ENCODE measurements at places on chromosomes 1 and 21. TPM values are rescaled to one million over a fixed set of nuclear protein-coding genes. Genes with fewer than 3 reads are reported as not detected.

- H3K4me3 ChIP-seq = no peak overlapping the region
- peaks cover 17% of the 10 kb centered on the region for H3K27me3 ChIP-seq
- peak overlapping the region; percentile 81 for H3K27ac ChIP-seq
- no peaks in the 10 kb centered on the region for H3K36me3 ChIP-seq
- peaks cover 6% of the 10 kb centered on the region for H3K4me1 ChIP-seq
Observed at GRCh38 chr1:36122062-36123030, 2.7 kb downstream of the COL8A2 start.

GRCh38 chr21:15063814-15064575 lies 805 bp downstream of the NRIP1 start:
- no peaks in the 10 kb centered on the region for H3K27me3 ChIP-seq
- peak; percentile 65 for DNase-seq
- no peaks in the 10 kb centered on the region for H3K36me3 ChIP-seq

DNA sequence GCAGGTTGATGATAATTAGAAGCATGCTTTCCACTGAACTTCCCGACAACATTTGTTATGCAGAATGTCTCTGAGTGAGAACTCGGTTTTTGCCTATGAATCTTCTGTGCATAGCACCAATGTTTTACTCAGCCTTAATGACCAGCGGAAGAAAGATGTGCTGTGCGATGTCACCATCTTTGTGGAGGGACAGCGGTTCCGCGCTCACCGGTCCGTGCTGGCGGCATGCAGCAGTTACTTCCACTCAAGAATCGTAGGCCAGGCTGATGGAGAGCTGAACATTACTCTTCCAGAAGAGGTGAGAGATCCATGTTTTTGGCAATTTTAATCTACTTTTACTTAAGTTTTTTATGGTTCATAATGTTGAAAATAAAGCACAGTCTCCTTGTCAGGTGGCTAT lies 22.5 kb downstream of the BACH1 start:
- H3K27me3 ChIP-seq = no peaks in the 10 kb centered on the region
- H3K4me3 ChIP-seq = no peak overlapping the region
- H3K27ac ChIP-seq = no peak overlapping the region
- peaks cover 7% of the 10 kb centered on the region for H3K4me1 ChIP-seq
- H3K36me3 ChIP-seq = peaks cover 3% of the 10 kb centered on the region
- DNase-seq = no peak

GRCh38 chr1:151721788-151722510 lies 627 bp downstream of the RIIAD1 start:
- H3K27me3 ChIP-seq = no peaks in the 10 kb centered on the region
- H3K4me1 ChIP-seq = peaks cover 37% of the 10 kb centered on the region
- H3K36me3 ChIP-seq = no peaks in the 10 kb centered on the region

GRCh38 chr1:224212618-224213061 lies 29.6 kb downstream of the DEGS1 start:
- DNase-seq = no peak
- no peaks in the 10 kb centered on the region for H3K36me3 ChIP-seq
- H3K27me3 ChIP-seq = no peaks in the 10 kb centered on the region
- peaks cover 15% of the 10 kb centered on the region for H3K4me1 ChIP-seq
- peak overlapping the region; percentile 76 for H3K27ac ChIP-seq

Gene FGR
- not detected for total RNA-seq

Gene TCHHL1
- total RNA-seq = not detected

Data from stomach (tissue), 19 donors.